ENCODE measurements at places on chromosomes 11 and 22.

GRCh38 chr11:79013509-79013908 lies 427.3 kb downstream of the TENM4 start:
- DNase-seq, result no peak

DNA sequence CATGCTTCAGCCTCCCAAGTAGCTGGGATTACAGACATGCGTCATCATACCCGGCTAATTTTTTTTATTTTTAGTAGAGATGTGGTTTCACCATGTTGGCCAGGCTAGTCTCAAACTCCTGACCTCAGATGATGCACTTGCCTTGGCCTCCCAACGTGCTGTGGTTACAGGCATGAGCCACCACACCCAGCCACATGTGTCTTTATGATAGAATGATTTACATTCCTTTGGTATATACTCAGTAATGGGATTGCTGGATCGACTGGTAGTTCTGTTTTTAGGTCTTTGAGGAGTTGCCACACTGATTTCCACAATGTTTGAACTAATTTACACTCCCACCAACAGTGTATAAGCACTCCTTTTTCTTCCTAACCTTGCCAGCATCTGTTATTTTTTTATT lies 276.2 kb downstream of the METTL15 start:
- DNase-seq, result no peak

DNA sequence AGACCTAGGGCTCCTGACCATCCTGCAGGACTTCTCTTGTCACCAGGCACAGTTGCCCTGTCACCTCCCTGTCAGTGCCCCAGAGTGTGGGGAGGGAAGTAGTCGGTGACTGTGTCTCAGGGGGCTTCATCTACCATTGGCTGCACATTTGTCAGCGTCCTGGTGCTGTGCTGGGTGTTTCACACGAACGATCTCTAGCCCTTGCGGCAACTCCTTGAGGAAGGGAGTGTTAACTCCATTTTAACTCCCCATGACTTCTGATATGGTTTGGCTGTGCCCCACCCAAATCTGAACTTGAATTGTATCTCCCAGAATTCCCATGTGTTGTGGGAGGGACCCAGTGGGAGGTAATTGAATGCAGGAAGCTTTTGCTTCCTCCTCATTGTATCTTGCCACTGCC lies 7.1 kb downstream of the TSKU start:
- DNase-seq, result no peak

DNA sequence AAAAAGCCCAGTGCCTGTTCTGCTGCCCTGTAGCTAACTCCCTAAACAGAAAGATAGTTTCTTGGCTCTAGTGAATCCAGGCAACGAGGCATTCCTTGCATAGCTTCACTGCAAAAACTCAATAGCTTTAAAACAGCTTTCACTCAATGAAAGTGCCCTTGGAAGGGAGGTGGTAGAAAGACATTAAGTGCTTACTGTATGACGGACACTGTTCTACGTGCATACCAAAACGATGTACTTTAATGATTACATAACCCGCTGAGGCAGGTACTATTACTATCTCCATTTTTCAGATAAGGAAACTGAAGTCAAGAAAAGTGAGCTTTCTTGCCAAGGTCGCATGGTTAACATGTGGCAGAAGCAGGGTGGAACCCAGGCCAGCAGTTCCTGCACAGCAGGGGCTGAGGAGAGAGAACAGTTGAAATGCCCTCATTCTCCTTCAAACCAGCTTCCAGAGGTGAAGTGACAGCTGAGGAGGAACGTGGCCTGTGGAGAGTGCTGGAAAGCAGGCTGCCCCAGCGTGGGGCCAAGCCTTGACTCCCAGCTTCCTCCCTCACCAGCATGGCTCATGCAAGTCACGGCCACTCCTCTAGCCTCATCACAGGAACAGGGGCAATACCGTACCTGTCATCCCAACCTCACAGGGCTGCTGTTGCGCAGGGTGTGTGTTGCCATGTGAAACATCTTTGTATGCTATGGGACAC lies 227.5 kb upstream of the NARS2 start:
- DNase-seq, result no peak

- no peak for DNase-seq
These were observed 4.0 kb downstream of the LINC01488 start for GRCh38 chr11:69485337-69486041.

GRCh38 chr11:132171031-132171430 lies 800.6 kb downstream of the NTM start:
- no peak for DNase-seq

DNA sequence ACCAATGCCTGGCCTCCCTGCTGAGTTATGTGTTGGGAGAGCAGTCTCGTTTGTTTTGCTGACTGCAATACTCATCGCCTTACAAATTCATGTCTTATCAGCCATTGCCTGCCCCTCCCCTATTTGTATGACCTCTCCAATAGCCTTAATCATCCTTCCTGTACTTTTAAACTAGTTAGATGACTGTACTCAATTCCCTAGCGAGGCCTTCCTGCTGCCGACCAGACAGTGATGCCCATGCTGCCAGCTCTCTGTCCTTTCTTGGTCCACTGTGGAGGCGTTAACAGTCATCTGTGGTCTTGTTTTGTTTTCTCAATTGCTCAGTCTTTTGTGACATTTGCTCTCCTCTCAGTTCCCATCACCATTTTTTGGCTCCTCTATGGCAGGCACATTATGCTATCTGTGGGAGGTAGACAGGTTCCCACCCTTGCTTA lies 20.3 kb upstream of the YPEL1 start:
- no peak for DNase-seq

- no peak for DNase-seq
These were observed 14.4 kb downstream of the IL18BP start for GRCh38 chr11:72012897-72013721.

DNA sequence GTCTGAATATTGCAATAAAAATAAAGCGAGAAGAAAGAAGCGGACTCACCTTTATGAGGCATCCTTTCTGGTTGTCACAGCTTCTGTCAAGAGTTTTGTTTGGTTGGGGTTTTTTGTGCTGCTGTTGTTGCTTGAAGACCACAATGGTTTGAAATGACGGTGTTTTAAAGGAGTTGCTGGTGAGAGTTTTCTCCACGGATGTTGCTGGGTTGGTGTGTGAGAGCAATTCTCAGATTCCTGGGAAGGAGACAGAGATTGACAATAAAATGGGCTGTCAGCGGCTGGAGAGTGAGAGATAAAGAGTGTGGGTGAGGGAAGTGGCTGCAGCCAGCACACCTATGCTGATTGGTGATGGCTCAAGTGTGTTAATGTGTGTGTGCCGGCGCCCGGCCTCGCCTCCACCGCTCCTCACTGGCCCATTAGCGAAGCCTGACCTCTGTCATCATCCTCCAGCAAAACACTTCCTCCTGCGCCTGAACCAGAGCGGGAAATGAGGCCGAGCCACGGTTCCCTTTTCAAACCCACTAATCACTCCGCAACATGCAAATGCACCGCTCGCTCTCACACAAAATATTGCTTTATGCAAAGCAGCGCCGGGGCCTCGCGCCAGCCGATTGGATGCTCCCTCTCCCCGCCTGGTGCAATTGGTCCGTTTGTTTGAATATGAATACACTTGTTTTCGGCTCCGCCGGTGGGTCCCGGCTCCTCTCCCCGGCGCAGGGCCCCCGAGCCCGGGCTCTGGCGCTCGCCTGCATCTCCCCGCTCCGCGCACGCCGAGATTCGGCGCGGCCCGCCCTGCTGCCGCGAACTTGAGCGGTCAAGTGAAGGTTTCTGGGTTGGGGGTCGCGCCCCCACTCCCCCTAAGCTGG lies at the start of gene PAX6:
TSS of gene PAX6 (minus strand) at position 544 of the 869 bp plus-strand sequence. CDS start 4,911 bp downstream, outside the sequence.
- DNase-seq, result no peak

DNA sequence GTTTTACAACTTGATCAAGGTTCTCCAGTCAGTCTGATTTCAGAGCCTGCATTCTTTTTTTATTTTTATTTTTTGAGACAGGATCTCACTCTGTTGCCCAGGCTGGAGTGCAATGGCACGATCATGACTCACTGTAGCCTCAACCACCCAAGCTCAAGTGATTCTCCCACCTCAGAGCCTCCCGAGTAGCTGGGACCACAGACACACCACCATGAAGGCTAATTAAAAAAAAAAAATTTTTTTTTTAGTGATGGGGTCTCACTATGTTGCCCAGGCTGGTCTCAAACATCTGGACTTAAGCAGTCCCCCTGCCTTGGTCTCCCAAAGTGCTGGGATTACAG lies 117.2 kb upstream of the NAV2 start:
- no peak for DNase-seq

DNA sequence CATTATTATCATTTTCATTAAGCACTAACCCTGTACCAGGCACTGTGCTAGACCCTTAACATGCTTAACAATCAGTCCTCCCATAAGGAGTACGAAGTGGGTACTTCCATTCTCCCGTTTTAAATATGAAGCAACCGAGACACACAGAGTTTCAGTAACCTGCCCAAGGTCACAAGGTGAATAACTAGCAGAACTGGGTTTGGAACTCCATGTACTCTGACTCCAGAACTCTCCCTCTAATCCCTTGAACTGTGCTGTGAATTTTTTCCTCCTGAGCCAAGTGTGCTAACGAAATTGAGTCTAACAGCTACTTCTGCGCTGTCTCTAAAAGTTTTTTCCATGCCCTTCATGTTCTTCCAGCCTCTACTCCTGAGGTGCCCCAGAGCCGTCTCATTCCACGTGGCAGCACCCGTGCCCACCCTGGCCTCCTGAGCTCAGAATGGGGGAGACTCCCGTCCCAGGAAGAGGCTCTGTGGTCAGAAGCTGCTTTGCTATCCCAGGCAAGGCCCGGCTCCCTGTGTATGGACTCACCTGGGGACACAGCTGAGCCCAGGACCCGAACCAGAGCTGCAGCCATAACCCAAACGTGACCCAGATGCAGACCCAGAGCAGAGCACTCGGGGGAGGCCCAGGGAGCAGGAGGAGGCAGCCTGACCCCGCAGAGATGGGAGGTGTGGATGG lies 8.6 kb upstream of the TRIM29 start:
- no peak for DNase-seq

DNA sequence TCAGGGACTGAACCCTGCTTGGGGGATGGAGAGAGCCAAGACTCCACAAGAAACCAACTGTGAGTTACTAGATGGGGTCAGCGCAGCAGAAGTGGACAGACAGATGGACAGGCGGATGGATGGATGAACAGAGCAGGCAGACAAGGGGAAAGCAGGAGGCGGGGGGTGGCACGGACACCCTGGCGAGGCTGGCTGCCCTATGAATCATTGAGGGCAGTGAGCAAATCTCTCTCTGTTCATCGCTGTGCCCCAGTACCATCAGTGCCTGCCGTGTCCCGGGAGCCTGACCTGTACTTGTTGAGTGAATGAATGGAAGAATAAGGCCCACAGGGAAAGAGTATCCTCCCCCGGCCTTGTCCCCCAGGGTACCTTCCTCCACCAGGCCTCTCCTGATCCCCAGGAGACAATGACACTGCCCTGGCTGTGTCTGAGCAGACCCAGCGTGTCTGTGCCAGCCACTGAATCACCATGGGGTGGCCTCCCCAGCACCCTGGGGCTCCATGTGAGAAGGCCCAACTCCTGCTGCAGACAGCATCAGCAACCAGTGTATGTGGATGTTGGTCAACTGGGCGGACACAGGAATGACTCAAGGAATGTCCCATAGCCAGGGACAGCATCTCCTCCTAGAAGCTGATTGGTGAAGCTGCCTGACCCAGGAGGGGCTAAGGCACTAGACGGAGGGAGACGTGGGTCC lies 5.1 kb upstream of the KLHL35 start:
- DNase-seq, result no peak

DNA sequence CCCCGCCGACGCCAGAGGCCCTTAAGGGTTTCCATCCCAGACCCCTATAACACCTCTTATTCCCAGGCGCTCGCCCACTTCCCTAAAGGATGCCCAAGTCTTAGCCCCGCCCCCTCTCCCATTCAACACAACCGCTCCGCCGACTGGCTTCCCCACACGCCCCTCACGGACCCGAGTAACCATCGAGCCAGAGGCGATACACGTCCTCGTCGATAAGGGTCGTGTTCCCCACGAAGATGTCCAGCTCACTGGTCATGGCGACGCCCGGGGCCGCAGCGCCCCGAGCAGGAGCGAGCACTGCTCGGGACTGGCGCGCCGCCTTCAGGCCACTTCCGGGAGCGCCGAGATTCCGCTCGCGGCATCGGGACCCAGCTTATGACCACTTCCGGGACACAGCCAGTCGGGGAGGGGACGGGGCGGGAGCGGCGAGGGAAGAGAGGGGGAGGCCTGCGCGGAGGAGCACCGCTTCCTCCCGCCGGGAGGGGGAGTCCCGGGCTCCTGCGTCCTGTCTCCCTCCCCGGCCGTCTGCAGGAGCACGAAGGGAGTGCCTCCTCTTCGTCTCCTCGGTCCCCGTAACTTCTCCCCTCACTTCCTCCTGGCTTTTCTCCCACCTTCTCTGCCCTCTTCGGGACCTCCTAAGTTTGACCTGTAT lies at the start of gene FIBP:
TSS of gene FIBP (minus strand) at position 309 of the 652 bp plus-strand sequence. CDS start at position 256, 53 bp downstream.
- DNase-seq, result peak; percentile 96

DNA sequence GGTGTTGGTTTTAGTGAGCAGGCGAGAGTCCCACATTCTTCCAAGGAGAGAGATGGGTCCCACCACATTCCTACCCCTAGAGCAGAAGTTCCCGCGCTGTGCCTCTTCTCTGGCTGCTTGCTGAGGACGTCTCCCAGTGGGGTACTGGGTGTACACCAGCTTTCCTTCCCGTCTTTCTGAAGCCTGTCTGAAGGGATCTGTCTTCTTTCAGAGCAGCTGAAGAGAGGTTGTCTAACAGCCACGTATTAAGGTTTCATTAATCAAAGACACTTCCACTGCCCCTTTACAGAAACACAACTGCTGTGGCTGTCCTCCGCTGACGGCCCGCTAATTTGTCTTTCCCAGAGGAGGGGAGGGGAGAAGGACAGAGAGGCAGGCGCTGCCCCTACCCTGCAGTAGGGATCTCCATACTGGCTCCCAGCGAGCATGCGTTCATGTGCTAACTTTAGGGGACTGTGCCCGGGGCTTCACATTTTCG lies 56.0 kb downstream of the ZBTB16 start:
- no peak for DNase-seq

GRCh38 chr22:31119026-31119717 lies 3.6 kb upstream of the INPP5J start:
- DNase-seq, result no peak

DNA sequence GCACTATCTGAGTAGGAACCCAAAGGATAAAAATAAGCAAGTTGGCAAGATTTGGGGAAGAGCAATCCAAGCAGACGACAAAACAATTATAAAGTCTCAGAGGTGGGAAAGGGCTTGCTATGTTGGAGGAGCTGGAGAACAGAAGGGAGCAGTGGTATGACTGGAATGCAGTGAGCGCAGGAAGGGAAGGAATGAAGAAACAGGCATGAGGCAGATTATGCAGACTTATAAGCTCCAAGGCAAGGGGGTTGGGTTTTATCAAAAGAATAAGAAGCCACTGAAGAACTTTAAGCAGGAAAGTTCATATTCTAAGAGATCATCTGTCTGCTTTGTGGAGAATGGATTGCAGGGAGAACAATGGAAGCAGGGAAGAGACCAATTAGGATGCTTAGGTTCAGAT lies 31.7 kb downstream of the PGM2L1 start:
- DNase-seq, result no peak

- DNase-seq, result no peak
These were observed 49.0 kb downstream of the LINC01488 start for GRCh38 chr11:69530278-69531070.

- DNase-seq, result no peak
These were observed 8.7 kb upstream of the SLC5A12 start for GRCh38 chr11:26730414-26731083.
